Right renal pelvis (tissue), 4 donors: ENCODE measurements at places on chromosomes 4 and X. TPM values are rescaled to one million over a fixed set of nuclear protein-coding genes. Genes with fewer than 3 reads are reported as not detected.

DNA sequence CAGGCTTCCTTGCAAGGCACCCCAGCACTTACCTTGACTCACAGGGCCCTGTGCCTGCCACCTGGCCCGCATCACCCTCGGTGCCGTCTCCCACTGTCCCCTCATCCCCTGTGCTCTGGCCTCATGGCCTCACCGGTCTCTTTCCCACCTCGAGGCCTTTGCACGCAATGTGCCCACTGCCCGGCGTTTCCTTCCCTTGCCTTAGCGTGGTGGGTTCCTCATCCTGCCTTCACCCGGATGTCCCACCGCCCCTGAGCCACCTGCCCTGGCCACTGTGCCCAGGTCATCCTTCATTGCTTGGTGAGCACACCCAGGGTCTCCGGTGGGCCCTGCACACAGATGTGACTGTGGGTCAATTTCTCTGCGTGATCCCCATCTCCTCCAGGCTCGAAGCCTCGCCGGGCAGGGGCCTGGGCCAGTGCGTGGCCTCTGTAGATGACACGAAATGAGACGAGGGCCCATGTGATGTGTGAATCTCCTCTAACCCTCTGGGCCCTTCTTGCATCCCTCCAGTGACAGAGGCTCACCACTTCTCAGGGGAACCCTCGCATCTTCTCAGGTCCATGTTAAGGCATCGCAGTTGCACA is 4.6 kb downstream of the HTRA3 start:
- DNase-seq: no peak

DNA sequence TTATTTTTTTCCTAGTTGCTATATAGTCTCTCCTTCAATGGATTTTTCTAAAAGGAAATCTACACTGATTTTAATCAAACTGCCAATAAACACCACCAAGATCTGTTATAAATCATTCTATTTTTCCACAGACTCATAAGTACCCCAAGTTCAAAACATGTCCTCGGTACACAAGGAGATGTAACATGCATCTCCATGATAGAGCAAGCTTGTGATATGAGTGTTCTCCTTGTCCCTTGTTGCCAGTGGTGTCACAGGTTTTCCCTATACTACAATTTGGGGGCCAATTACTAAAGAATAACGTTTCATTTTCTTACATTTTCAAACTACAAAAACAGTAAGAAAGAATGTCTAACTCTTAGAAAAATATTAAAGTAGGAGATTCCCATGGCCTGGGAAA is 491 bp downstream of the ARHGEF6 start:
- DNase-seq: no peak

GRCh38 chr4:107900508-107900907 is 30.8 kb upstream of the CYP2U1 start:
- no peak for DNase-seq

GRCh38 chr4:117545039-117545438 is 459.7 kb upstream of the TRAM1L1 start:
- no peak for DNase-seq

DNA sequence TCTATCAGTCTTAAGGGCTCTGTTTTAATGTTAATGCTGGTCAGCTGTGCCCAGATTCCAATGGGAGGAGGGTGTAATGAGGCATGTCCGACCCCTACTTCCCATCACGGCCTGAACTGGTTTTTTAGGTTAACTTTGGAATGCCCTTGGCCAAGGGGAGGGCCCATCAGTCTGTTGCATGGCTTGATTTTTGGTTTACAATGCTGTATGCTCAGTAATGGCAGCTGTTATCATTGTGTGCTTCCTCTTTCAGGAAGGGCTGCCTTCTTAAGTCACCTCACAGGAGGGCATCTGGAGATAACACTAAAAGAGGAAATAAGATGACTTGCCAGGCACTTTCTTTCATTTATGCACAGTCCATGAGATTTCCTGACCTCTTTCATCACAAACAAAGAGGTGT is 36.3 kb downstream of the ATXN3L start:
- DNase-seq: no peak

DNA sequence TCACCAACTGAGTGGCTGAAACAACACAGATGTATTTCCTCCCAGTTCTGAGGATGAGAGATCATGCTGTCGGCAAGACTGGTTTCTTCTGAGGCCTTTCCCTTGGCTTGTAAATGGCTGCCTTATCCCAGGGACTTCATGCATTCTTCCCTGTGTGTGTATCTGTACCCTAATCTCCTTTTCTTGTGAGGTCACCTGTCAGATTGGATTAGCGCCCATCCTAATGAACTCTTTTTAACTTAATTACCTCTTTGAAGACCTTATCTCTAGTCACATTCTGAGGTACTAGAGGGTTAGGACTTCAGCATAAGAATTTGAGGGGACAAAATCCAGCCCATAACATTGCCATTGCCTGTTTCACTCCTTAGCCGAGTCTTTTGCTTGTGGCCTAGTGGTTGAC is 59.5 kb upstream of the TMEM150C start:
- DNase-seq: no peak

- DNase-seq: no peak
Observed at GRCh38 chr4:100823066-100823992, 305.5 kb upstream of the EMCN start.

GRCh38 chr4:152531479-152531878 is 4.4 kb downstream of the FBXW7 start:
- no peak for DNase-seq

GRCh38 chr4:118729287-118730286 is 44.4 kb downstream of the METTL14 start:
- no peak for DNase-seq

DNA sequence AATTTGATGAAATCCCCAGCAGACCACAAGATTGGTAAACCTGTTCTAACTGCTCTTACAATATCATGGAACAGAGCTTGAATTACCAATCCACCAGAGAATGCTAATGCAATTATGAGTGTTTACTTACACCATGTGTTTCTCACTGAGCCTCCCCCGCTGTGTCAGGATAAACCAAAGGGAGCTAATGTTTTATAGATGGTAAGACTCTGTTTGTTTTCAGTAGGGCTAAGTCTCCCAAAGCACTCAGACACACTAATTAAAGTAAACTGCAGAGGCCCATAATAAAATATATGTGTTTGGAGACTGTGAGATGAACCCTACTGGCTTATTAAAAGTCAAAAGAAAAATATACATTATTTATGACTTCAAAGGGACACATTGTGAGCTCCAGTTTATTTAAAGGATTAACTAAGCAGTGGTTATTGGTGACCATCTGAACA is 261.7 kb upstream of the FAM241A start:
- DNase-seq: peak; percentile 12

DNA sequence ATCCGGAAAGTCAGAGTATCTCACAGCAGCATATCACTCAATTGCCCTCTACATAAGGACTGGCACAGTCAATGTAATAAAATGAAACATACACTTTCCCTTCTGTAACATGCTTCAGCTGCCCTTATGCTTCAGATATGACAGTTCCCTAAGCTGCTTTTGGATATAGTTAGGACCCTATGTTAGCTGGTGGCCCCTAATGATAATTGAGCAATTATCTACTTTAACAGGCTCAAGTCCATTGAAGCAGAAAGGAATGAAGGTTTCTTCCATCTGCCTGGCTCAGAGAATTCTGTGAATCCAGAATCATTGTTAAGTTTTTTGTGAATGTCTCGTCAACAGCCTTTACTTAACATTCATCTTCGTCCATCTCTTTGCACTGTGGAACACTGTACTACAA is 951.2 kb upstream of the DIAPH2 start:
- no peak for DNase-seq

- DNase-seq: no peak
Observed at GRCh38 chrX:136310411-136310810, 9.6 kb downstream of the ADGRG4 start.

DNA sequence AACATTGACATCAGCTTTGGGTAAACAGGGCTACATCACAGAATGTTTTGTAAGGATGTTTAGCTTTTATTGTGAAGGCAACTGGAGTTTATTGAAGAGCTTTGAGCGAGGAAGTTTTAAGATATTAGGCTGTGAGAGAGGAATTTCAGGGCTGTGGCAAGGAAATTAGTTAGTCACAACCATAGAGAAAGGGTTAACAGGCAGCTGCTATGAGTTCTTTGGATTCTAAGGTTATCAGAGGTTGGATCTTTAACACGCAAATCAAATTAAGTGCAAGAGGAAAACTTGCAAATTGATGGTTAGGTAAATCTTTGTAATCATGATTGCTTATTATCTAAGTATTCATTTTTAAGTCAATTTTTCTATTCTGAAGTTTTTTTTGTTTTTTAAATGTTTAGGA is 156.0 kb downstream of the UGT8 start:
- DNase-seq: no peak

GRCh38 chr4:19494961-19495360 is 756.7 kb upstream of the SLIT2 start:
- DNase-seq: no peak

DNA sequence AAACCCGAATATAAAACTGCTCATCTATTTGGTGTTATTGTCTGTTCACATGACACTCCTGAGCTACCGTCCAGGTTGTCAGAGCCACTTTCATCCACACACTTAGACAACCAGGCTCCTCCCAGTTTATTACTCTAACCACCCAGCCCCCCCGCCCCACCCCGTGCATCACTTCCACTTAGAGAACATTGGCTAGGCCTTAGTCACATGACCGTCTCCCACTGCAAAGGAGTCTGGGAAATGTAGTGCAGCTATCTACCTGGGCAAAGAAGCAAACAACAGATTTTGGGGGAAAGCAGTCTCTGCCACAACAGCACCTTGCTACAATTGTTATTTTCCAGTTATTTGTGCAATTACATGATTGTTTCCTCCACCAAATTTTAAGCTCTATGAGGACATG is 57.6 kb upstream of the RBPJ start:
- no peak for DNase-seq

GRCh38 chr4:61336488-61336887 is 136.4 kb downstream of the ADGRL3 start:
- no peak for DNase-seq

DNA sequence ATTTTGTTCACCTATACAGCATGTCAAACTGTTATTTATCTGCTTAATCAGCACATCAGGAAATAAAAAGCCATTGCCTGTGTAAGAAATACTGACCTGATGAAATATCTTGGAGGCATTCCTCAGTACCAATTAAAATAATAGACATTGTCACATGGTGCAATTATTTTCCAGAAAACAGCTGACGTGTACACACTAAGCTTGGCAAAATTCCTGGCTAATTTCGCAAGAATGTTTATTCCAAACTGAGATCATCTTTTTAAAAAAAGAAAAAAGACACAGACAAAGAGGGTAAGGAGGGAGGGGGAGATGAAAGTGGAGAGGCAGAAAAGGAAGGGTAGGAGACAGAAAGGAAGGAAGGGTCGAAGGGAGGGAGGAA is 61.9 kb upstream of the NFKB1 start:
- no peak for DNase-seq

- DNase-seq: no peak
Observed at GRCh38 chrX:115679460-115679859, 118.5 kb downstream of the PLS3 start.

- no peak for DNase-seq
Observed at GRCh38 chr4:144208074-144208473, 67.6 kb upstream of the GYPA start.

- DNase-seq: no peak
Observed at GRCh38 chr4:168884251-168885124, 125.6 kb downstream of the CBR4 start.

DNA sequence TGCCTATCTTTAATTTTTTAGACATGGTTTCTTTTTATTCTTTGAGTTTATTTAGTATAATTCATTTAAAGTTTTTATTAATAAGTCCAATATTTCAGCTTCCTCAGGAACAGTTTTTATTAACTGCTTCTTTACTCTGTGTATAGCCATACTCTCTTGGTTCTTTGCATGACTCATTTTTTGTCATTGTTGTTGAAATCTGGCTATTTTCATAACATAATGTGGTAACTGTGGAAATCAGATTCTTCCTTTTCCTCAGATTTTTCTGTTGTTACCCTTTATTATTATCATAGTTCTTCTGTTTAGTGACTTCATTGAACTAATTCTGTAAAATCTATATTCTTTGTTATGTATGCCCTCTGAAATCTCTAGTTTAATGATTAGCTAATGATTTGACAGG is 124.9 kb upstream of the CYSLTR1 start:
- no peak for DNase-seq

DNA sequence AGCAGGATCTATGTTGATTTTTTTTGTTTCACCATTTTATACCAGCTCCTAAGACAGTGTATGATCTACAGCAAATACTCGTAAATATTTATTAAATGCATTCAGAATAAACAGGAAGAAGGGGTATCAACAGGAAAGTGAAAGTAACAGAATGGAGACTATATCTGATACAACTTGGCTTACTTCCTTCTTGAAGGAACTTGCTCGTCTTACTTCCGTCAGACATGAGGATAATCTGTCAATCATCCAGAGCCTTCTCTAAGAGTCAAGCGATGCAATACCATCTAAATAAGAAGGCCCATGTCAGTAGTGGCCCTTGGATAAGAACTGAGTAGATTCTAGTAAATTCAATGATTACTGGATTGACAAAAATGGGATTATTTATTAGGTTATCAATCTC is 84.2 kb downstream of the CAMK2D start:
- no peak for DNase-seq

DNA sequence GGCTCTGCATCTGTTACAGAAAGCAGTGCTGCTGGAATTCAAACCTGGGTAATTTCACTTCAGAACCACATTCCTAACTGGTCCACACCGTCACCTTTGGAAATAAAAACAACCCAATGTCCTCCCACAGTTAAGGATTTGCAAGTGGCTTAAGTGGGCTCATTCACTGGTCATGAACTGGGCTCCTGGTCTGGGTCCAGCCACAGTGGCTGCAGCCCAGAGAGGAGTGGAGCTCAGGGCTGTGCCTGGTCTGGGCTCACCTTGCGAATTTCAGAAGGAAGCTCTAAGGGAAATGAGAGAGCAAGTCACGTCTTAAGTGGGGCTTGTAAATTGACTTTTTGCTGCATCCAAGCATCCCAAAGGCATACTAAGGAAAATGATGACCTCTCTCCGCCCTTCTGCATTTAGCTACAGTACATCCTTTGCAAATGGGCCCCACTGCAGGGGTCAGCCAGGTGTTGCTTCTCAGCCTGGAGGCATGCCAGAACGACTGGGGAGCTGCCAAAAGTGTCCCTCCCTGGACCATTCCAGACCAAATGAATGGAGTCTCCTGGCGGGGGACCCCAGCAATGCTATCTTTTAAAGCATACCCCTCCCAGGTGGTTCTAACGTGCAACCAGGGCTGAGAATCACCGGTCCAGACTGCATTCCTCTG is 25.6 kb upstream of the CRMP1 start:
- no peak for DNase-seq

- DNase-seq: no peak
Observed at GRCh38 chrX:10769195-10769594, 148.8 kb upstream of the MID1 start.

FAM184B gene
- 0.53 TPM for polyA plus RNA-seq

CXCL10 gene
- 5.1 TPM for polyA plus RNA-seq

ARMCX6 gene
- 81.1 TPM for polyA plus RNA-seq

PTPN13 gene
- 139 TPM for polyA plus RNA-seq

GPAT3 gene
- polyA plus RNA-seq: 24.1 TPM

CRMP1 gene
- 50.9 TPM for polyA plus RNA-seq

PPP4R3C gene
- polyA plus RNA-seq: not detected

PROM1 gene
- polyA plus RNA-seq: 44.8 TPM

SPANXN4 gene
- polyA plus RNA-seq: not detected
